Stimulated activated CD8-positive, alpha-beta memory T cell treated with anti-CD3 and anti-CD28 coated beads, Interleukin-7, amount 100 ng/mL, for 1 hour (primary cell): ENCODE measurements at places on chromosomes 16 and 17.
A peak's percentile ranks its signal among the peaks of the same experiment; 100 is the strongest.

DNA sequence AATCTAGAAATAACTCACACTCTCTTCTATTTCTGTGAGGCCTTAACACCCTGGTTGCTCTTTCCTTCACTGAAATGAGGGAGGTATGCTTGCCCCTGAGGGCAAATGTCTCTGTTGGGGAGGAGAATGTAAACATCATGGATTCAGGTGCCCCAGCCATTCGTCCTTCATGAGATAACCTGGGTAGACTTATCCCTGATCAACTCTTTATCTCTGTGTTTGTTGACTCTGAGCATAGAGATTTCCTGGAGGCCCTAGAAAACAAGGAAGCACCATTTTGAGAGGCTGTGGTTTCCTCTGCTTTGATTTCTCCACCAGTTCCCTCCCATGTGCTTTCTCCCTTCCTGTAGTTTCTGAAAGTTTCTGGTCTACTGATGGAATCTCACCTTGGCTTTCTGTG lies 77.3 kb downstream of the PHKB start:
- no peak for DNase-seq

GRCh38 chr17:14552306-14552705 lies 251.4 kb downstream of the HS3ST3B1 start:
- DNase-seq = no peak

- DNase-seq = no peak
Measured at GRCh38 chr17:34991606-34992005, 11.3 kb downstream of the LIG3 start.

GRCh38 chr16:67278773-67279295 lies 498 bp upstream of the PLEKHG4 start:
- DNase-seq = peak; percentile 6

DNA sequence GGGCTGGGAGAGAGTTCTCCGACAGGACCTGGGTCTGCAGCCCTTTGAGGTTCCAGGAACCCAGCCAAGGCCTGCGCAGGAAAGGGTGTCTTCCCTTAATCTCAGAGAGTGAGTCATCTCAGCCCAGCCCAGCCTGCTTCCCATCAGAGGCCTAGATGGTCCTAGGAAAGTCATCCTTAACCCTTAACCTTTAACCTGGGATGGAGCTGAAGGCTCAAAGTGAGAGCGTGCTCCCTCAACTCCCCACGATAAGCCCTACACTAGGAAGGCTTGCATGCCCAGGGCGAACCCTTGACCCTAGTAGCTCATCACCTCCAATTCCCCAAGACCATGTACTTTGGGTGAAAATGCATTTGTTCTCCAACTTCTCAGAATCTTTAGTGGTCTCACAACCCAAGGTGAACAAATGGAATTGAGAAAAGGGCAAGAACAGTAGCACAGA lies 4.8 kb upstream of the ATXN7L3 start:
- DNase-seq = no peak

DNA sequence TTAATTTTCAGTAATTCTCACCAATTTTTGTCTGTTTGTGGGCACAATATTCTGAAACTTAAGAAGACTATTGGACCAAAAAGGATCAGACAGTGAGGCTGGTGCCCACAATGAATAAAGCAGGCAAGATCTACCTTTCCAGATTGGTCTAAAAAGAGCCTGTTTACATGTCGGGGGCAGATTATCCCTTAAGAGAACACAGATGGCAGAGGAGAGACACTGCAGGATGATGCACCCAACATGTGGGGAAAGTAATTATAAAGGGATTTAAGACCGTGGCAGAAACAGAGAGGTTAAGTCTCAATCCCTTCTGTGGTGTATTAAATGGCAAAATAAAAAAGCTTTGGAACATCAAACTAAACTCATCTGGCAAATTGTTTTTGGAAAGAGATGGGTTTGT lies 331.8 kb upstream of the CDH11 start:
- no peak for DNase-seq

DNA sequence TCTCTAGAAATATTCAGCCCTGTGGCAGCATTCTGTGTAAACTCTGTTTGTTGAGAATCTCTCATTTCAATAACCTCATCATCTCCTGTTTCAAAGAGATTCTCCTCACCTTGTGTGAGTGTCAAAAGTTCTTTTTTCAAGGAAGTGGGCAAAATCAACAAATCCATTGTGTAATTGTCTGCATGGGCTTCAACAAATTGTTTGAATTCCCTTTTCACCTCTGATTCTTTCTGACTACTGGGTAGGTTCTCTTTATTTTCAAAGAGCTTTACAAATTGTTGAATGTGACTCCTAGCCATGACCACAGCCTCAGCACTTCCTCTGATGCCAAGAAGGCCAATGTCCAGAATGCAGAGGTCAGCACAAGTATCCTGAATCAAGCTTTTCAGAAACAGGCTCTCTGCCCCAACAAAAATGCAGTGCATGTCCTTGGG lies 48.0 kb downstream of the N4BP1 start:
- DNase-seq = no peak

- no peak for DNase-seq
Measured at GRCh38 chr16:80277182-80277581, 263.6 kb upstream of the DYNLRB2 start.

DNA sequence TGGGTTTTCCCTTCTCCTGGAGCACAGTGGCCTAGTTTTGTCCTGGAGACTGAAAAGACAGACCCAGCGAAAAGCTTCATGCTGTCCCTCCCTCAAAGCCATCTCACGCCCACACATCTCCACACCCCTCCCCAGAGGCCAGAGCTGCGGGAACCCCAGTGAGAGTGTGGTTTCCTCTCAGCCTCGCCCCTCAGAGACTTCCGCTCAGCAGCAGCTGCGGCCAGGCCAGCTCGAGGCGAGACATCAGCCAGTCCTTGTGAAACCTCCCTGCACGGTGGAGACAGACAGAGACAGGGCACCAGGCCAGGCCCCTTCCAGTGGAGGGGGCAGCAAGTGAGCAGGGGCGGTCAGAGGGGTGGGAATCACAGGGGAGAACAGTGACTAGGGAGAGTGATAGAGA lies 77.0 kb upstream of the TNRC6C start:
- peak; percentile 62 for DNase-seq

- no peak for DNase-seq
Measured at GRCh38 chr17:72193391-72194106, 72.7 kb downstream of the SOX9 start.

DNA sequence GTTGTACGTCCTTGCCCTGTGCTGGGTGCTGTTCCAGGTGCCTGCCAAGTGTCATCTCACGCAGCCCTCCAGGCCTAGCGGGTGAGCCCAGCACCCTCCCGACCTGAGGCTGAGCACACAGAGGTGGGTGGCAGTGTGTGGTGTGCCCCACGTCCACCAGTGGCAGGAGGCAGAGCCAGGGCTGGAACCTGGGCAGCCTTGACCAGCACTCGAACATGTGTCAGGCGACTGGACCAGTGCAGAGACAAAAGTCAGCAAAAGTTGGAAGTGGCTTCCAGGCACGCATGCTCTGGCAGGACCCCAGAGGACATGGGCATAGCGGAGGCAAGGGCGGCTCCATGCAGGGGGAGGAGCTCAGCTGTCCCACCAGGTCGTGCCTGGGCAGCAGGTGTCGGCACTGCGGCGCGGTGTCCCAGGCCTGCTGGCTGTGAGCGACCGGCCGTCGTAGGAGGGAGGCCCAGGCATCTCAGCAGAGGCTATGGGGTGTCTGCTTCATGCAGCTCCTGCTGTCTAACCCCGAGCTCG lies 35.8 kb downstream of the COX4I1 start:
- DNase-seq = no peak

GRCh38 chr17:18951941-18952842 lies at the start of gene SLC5A10:
Gene SLC5A10 (plus strand): TSS chr17:18952165. CDS start chr17:18952206, 41 bp downstream.
- DNase-seq = no peak
